ENCODE measurements at places on chromosomes 3 and 15.

- no peak for DNase-seq
These were observed 189.7 kb upstream of the CBLB start for GRCh38 chr3:106058475-106058874.

GRCh38 chr3:152301745-152302181 lies 33.0 kb downstream of the MBNL1 start:
- no peak for DNase-seq

DNA sequence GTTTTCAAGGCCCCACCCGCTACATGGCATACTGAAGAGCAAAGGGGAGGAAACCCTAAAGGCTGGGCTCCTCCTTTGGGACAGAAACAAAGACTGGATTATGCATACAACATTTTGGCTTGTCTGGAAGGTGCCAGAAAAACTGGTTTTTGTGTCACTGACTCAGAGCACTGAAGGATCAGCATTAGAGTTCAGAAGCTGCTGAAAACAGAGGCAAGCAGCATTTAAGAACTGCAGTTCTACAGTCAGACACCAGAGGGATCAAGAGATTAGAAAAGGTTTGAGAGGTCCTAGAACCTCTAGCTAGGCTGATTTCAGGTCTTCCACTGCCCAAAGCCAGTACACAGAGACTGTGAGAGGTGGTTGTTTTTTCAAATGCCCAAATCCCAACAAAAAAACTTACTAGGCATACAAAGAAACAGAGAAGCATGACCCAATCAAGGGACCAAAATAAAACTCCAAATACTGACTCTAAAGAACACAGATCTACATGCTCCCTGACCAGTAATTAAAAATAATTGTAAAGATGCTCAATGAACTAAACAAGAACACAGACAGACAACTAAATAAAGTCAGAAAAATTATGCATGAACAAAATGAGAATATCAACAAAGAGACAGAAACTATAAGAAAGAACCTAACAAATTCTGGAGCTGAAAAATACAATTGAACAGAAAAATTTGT lies 91.2 kb downstream of the SENP2 start:
- no peak for DNase-seq

GRCh38 chr15:44710236-44711095 lies 657 bp downstream of the PATL2 start:
- DNase-seq: no peak

- DNase-seq: peak; percentile 69
These were observed 73.6 kb downstream of the TM4SF4 start for GRCh38 chr3:149547954-149548668.

- DNase-seq: no peak
These were observed 1.0 kb upstream of the MAP3K13 start for GRCh38 chr3:185361920-185362319.

DNA sequence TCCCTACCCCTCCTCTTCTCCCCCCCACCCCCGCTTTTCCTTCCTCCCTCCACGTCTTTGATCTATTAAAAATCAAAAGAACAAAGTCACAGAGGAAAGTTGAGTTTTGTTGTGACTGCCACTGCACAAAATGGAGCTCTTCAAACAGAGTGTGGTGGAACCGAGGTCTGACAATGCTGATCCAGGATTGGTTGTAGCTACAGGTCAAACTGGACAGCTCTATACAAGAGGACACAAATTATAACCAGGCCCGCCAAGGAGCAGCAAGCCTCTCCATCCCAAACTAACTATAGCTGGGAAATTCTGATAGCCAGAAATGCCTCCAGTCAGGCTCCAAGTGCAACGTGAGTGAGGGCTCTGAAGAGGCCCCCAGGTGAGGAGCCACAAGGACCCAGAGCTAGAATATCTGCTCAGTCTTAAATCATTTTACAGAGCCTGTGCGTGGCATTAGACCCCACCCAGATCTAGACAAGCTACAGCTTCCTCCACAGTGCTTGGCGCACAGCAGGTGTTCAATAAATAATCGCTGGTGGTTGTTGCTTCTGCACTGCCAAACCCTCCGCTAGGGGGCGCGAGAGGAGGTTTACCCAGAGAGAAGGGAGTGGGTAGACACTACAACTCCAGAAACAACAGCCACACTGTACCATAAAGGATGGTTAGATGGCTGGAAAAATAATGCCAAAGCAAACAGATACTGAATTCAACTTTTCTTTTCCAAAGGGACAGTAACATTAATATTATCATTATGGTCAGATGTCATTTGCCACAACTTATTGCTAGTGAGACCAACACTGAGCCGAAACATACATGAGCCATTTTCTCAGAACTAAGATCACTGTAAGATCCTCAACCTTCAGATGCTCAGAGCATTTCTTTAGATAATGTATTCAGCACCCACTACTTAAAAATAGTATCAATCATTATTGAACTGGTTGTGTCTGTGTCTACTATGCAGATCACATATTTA lies 44.6 kb downstream of the ZIC4 start:
- DNase-seq: no peak

DNA sequence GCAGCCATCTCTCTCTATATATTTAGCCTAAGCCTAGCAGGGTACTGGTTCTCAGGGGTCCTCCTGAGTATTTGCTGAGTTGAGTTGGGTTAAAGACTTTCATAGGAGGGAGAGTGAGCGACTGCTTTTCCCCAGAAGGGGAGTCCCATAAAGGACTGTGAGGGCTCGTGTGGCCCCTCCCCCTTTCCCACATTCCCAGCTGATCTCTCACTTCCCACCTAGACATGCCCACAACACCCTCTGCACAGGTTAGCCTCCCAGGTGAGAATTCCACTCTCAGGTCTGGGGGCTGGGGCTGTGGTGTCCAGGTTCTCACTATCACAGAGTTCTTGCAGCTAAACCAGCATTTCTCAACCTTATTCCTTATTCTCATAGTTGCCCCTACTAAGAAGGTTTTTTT lies 15.8 kb downstream of the EPHB1 start:
- no peak for DNase-seq

DNA sequence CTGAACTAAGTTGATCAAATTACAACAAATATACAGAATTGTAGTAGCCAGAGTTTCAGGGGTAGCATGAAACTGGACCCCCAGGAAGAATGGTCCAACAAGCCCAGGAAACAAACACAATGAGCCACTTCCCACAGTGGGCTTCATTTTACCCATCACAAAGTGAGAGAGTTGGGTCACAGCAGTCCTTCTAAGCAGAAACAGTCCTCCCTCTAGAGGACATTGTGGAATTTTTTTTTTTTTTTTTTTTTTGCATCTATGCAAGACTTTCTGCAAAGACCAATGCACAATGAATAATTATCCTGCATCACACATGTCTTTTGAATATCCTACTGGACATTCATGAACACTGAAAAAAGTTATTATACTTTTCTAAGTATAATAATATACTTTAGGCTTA lies 73.8 kb upstream of the ATP13A5 start:
- DNase-seq: no peak

DNA sequence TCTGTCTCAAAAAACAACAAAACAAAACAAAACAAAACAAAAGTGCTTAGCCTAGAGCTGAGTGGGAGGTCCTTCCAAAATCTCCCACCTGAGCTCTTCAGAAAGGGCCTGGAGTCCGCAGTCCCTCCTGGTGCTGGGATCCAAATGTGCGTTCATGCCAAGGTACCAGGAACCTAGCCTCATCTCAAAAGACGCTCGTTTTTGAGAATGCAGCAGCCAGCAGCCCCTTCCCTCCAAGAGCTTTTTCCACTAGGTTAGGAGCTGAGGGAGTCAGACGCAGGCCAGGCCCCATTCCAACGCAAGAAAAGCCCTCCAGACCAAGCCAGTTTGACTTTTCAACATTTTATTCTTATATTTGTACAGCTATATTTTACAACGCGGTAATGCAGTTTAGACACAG lies 18.7 kb upstream of the RTP2 start:
- DNase-seq: no peak

GRCh38 chr15:77642793-77643430 lies 10.2 kb upstream of the LINGO1 start:
- no peak for DNase-seq

DNA sequence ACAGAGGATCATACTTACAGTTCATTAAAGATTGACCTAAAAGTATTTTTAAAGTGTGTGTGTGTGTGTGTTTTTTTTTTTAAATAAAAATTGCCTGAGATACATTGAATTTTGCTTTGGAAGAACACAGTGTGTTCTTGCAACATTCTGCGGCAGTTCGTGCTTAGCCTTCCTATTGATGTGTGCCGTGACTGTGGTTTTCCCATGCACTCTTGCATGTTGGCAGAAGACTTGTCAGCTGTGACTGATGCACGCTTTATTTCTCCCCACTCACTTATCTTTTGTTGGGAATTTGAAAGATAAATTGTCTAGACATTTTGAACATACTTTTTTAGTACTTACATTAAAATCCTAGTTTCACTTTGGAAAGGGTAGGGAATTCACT lies 136.3 kb upstream of the LRRFIP2 start:
- DNase-seq: no peak

DNA sequence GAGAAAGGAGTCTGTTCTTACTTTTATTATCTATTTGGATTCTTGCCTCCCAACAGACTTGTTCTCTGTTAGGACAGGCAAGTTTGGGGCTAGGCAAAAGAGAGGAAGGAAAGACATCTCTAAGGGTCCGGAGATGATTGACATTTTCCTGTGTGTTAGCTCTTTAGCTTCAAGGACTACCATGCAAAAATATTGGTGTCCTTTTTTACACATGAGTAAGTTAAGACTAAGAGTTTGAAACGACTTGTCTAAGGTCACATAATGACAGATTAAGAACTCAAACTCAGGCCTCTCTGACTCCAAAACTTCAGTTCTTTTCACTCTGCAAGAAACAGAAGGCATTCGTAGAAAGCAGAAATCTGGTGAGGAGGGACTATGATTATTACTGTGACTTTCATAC lies 5.9 kb downstream of the LMCD1 start:
- DNase-seq: no peak

DNA sequence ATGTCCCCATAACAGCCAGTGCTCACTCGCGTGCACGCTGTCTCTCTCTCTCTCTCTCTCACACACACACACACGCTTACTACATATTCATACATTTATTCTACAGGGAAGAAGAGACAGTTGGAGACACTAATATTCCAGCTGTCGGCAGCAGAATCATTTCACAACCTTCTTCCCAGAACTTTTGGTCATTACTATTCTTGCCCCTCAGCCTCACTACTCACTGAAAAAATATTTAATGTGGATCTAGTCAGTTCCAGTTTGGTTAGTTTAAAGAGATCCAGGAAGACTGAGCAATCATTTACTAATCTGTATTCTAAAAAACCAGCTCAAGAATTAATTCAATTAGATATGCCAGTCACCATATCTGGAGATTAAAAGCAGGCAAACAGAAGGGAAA lies 394.9 kb downstream of the PTPRG start:
- DNase-seq: no peak

GRCh38 chr3:14462738-14463137 lies 60.3 kb downstream of the SLC6A6 start:
- DNase-seq: no peak

DNA sequence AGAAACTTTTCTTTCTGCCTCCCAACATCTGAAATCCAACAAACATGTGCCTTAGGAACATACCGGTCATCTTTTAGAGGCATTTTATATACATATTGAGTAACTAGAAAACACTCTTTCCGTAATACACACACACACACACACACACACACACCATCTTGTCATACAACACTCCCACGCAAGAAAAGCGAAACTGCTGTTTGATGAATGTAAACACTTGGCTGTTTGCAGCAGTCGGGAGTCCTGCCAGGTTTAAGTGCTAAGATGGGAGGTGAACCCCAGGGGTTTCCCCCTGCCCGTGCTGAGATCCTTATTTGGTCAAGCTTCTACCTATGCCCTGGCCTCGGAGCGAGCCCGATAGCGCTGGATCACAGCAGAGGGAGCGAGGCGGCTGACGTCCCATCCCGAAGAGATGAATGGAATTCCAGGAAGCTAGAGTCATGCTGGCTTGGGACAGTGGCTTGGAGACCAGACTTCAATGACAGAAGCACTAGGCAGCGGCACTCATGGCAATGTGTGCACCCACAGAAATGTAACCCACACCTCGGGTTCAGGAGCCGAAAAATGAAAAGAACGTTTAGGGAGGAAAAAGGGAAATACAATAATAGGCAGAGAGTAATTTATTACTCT lies 1.3 kb upstream of the THBS1 start:
- DNase-seq: peak; percentile 67

DNA sequence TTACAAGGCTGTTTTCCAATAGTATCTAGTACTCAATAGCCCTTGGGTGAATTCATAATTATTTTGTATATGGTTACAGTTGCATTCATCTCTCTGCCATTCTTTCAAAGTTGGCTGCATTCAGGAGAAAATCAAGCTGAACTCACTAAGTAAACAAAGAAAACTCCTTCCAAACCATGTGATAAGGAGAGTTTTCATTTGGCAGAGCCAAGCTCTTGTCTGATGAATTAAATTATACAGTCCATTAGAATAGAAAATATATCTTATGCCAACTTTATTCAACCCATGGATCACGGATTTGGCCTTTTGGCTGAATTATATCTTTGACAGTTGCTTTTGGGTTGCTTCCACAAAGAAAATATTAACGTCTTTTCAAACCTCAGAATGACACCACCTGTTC lies 272.3 kb upstream of the ROBO1 start:
- DNase-seq: no peak

DNA sequence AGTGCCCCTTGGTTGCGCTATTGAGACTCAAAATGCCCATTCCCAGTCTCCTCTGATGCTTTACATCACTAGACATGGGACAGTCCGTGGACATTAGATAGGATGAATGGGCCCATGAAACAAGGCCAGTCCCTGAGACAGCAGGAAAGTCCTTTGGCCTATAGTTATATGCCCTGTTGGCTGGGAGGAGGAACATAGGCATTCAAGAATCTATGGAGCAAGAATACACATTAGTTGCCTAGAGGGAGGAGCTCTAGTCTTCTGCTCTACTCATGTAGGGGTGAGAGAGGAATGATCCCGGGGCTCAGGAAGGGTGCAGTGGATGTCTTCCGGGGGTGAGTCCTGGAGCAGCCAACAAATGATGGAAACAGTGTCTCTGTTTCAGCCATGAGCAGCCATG lies 58.0 kb upstream of the LRTM1 start:
- DNase-seq: no peak

DNA sequence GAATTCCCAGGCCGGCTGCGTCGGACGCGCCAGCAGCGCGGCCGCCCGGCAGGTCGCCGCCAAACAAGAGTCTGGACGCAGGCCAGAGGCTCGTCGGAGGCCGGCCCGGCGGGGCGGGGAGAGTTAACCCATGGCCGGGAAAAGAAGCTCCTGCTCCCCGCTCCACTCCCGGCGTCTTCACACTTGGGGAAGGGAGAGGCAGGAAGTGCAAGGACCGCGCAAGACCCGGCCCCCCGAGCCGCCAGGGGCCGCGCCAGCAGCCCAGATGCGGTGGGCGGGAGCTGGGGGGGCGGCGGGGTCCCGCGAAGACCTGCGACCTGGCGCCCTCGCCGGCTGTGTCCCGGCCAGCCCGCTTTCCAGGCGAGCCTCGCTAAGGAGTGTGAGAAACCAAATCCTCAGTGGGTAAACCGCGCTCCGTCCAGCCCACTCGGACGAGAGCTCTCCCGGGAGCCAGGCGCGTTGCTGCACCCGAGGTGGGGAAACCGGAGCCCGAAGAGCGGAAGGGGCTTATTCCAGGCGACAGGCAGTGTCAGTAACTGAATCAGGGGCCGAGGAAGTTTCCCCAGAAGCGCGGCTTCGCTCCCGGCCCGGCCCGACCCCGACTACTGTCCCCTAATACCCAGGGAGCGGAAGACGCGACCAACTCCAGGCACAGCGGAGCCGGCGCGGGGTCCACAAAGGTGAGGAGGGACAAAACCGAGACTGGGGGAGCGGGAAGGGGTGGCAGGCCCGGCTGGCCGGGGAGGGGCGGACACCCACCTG lies 721 bp downstream of the ADAMTS7 start:
- peak; percentile 80 for DNase-seq

GRCh38 chr3:156207802-156208685 lies 87.7 kb downstream of the KCNAB1 start:
- DNase-seq: no peak
